ENCODE measurements at places on chromosomes 3 and 15.

DNA sequence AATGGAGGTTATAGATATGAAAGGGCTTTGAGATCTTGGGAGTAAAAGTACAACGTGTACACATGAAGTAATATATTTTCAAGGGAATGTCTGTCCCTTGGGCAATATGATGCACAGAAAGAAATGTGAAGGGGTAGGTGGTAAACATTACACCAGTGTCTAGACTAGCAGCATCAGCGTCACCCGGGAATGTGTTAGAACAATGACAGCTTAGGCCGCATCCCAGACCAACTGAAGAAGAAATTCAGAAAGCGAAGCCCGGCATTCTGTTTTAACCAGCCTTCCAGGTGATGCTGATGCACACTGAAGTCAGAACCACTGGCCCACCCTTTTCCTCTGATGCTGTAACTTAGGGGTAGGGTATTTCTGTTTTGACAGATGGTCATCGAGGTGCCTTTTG is 6.3 kb downstream of the INAFM2 start:
- no peak for DNase-seq

- DNase-seq, result no peak
Measured at GRCh38 chr15:38479756-38480155, 25.8 kb downstream of the FAM98B start.

DNA sequence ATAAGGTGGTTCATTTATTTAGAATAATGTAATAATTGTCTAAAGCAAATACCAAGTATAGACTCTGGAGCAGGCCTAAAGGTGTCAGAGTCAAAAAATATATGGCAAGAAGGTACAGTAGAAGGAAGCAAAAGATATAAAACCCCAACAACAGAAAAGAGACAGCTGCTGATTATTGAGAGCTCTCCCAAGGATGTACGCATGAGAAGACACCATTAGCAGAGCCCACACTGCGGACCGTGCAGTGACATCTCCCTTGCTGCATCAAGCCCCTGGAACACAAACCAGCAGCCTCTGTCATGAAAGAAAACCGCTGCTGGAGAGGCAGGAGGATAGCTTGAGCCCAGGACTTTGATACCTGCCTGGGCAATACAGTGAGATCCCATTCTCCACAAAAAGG is 18.0 kb upstream of the SLC6A20 start:
- DNase-seq, result no peak

GRCh38 chr3:176623468-176624150 is 573.7 kb downstream of the TBL1XR1 start:
- DNase-seq, result no peak

DNA sequence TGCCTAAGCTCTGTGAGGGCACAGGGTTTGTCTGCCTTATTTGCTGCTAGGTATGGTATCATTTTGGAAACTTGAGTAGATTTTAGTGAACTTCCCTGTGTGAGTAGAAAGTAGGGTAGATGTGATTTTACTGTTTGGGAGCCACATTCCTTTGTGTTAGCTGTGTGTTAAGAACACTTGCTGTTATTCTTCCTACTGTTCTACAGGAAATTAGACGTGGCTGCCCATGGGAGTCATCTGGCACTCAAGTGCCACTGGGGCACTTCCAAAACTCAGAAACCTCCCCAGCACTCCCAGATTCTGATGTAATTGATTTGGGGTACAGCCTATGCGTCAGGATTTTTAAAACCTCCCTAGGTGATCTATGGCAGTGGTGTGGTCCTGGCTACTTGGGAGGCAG is 369.9 kb upstream of the C2CD4B start:
- no peak for DNase-seq

DNA sequence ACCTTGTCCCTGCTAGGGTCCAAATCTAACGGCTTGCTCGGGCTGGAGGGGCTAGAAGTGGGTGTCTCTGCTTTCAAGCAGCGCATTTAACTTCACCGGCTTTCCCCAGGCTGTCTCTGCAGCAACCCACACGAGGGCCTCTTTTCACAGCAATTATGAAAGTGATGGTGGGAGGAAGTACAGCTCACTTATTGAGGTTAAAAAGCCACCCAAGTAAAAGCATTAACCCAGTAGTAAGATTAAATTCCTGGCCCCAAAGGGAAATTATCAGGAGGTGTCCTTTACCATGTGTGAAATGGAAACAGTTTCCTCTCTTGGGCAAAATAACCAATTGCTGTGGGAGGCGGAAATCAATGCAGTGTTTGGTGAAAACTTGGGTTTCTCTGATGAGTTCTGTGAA is 41.1 kb downstream of the NGRN start:
- peak; percentile 9 for DNase-seq

DNA sequence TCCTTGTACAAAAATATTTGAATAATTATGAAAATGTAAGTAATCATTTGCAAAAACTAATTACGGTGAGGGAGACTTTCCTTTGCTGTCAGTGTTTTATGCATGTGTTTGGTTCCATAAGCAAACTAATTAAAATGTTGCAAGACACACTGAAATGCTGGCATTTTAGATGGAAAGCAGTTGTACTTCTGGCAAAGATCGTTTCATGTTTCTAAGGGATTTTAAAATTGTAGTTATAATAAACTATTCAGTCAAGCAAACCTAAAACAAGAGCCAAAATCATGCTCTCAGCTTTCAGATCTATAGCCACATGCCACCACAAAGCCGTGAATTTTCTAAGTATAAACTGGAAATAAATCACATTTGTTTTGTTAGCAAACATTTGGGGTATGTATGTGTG is 240.1 kb upstream of the ZNF385D start:
- no peak for DNase-seq

- no peak for DNase-seq
Measured at GRCh38 chr3:118466795-118467330, 567.8 kb downstream of the IGSF11 start.

DNA sequence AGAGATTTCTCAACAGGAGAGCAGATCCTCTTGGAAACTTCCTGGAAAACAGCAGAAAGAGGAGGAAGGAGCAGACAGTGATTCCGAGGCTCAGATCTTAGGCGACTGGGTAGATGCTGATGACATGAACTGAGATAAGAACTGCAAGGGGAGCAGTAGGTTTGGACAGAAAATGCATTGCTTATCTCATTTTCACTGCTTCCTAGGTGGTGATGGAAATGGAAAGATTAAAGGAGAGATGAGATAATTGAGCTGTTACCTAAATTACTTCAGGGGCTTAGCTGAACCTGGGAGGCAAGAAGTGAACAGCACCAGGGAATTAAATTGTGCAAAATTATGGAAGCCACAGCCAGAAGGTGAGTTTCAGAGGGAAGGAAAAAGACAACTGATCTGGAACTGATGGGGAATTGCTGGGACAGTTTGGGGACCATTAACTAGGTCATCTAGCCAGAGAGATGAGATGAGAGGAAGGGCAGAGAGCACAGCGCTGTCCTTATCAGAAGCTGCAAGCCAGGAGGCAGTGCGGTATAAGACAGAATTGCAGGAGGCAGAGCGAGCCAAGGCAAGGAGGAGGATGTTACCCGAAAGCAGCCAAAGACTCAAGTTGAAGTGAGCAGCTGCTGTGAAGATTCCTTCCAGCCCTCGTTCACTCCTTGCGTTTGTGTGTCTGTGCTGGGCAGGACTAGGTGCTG is 140.4 kb downstream of the SRGAP3 start:
- DNase-seq, result no peak

- no peak for DNase-seq
Measured at GRCh38 chr3:55718074-55718473, 231.0 kb upstream of the WNT5A start.

DNA sequence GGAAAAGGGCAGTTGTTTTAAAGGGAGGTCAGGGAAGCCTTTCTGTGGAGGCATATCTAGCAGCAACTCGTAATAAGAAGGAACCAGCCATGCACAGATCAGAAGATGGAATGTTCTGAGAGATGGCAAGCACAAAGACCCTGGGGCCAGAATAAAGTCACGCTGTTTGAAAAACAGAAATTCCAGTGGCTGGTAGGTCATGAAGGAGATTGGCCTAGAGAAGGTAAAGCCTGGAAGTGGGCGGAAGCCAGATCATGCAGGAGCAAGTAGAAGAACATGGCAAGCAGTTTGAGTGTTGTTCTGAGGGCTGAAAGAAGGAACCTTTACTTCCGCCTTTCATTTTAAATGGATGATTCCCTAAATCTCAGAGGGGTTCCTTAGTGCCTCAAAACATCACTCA is 208.1 kb upstream of the PPP2R3A start:
- DNase-seq, result no peak

DNA sequence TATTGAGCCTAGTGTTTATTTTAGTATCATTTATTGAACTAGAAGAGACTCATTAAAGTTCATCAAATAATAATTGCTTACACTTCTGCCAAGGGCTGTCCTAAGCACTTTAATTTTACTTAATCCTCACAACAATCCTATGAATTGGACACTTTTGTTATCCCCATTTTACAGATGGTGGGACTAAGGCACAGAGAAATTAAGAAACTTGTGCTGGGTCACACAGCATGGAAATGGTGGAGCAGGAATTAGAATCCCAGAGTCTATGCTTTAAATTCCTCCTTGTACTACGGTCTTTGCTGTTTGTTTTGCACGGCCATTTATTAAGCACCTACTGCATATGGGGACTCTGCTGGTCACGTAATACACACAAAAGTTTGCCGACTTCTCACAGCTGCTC is 7.9 kb downstream of the ATP2B2 start:
- DNase-seq, result no peak

DNA sequence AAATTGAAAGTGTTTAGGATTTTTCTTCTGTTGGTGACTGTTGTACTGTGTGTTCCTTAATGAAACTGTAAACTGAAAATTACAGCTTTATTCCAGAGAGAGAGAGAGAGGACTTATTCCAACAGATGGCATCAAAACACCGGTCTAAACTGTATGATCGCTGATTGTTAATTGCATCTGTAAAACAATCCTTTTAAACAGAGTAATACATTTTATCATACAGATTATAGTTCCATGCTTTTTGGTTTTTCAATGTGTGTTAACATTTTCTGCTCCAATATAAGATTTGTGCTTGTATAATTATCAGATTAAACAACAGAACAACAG is 289.7 kb upstream of the DNAJC19 start:
- DNase-seq, result no peak

GRCh38 chr3:185318141-185318540 is 44.8 kb upstream of the MAP3K13 start:
- DNase-seq, result no peak

DNA sequence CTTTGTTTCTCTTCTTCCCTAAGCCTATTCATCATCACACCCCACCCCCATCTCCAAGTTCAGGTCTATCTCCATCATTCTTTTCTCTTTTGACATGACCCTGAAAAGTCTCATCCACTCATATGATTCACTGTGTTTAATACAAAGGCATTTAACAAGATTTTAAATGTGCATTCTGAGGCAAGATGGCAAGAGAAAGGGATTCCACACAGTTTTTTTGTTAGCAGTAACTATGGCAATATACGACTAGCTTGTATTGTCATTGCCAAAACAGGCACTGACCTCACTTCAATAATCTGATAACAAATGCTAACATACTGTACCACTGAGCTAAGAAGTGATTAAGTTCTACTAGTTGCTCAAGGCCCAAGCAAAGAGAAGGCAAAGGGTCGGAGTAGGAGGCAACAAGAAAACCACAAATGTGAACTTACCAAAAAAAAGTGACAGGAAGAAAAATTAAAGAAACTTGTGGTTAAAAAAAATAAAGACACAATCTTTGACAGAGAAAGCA is 53.2 kb downstream of the FBN1 start:
- DNase-seq, result no peak

DNA sequence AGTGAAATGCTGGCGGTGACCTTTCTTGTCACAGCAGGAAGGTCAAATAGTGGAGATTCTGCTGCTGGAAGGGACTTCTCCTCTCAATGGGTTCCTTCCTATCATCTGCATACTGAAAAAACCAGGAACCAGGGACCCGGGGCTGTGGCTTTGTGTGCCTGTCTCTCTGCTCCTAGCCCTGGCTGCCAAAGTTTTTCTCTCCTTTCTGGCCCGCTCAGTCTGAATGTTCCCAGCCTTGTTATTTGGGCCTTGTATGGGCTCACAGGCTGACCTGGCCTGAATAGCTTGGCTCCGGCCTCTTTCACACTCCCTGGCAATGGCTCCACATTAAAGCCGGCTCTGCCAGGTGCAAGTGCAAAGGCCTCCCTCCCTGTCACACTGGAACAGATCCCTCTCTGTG is 94.7 kb downstream of the LRIG1 start:
- no peak for DNase-seq

DNA sequence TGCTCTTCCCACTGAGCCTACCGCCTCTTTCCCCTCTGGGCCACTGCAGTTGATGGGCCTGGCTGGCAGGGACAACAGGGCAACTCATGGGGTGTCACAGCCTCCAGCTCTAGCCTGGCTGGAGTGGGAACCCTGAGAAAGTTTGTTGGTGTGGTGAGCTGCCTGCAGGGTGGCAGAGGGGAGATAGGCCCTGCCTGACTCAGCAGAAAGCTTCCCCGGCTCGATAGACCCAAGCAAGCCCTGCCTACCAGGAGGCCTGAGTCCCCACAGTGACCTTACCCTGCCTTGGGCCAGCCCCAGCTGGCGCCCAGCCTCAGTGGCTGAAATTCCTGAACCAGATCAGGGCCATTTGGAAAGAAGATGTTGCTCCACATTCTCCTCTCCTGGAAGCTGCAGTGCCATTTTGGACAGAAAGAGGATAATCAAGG is 29.4 kb downstream of the ABTB1 start:
- no peak for DNase-seq

- no peak for DNase-seq
Measured at GRCh38 chr3:98553753-98554152, 22.0 kb downstream of the GPR15 start.

- DNase-seq, result no peak
Measured at GRCh38 chr15:80455051-80455648, 51.0 kb downstream of the ARNT2 start.

GRCh38 chr3:22175947-22176346 is 424.9 kb upstream of the ZNF385D start:
- no peak for DNase-seq

GRCh38 chr15:78206326-78207109 is 27.8 kb downstream of the ACSBG1 start:
- no peak for DNase-seq

DNA sequence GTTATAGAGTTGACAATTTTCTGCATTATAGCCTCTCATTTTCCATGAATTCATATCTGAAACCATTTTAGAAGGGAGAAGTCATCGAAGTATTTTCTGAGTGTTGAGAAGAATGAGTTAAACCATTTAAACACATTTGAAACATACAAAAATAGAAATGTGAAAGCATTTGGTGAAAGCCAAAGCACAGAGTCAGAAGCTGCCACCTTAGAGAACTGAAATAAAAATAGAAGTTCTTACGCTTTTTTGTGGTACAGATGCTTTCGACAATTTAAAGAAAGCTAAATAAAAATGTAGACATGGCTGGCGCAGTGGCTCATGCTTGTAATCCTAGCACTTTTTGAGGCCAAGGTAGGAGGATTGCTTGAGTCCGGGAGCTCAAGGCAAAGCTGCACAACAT is 9.0 kb downstream of the FANCD2OS start:
- no peak for DNase-seq

DNA sequence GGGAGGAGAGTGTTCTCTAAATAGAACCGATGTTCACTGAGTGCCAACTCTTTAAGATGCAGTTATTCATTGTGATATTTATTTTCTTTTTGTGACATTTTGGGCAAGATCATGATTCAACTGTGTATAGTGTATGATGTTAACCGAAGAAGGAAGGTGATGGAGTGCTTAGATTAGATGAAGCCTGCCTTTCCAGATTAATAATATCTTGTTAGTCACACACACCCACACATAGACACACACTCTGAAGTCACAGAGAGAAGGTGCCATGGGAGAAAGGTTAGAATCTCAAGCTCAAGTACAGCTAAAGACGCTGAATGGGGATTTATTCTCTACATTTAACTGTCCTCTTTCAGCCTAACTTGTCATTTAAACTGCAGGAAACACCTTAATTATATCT is 77.0 kb downstream of the SLC9A9 start:
- no peak for DNase-seq

- DNase-seq, result no peak
Measured at GRCh38 chr3:128338536-128339330, 128.0 kb downstream of the DNAJB8 start.

All from stimulated activated naive CD4-positive, alpha-beta T cell (primary cell).